ENCODE measurements at places on chromosomes 3 and 15.

- DNase-seq = peak; percentile 57
Observed at GRCh38 chr3:77931255-77932009, 891.5 kb downstream of the ROBO2 start.

- no peak for DNase-seq
Observed at GRCh38 chr3:178699810-178700209, 163.6 kb downstream of the KCNMB2 start.

- no peak for DNase-seq
Observed at GRCh38 chr15:51869060-51869421, 39.6 kb downstream of the TMOD3 start.

DNA sequence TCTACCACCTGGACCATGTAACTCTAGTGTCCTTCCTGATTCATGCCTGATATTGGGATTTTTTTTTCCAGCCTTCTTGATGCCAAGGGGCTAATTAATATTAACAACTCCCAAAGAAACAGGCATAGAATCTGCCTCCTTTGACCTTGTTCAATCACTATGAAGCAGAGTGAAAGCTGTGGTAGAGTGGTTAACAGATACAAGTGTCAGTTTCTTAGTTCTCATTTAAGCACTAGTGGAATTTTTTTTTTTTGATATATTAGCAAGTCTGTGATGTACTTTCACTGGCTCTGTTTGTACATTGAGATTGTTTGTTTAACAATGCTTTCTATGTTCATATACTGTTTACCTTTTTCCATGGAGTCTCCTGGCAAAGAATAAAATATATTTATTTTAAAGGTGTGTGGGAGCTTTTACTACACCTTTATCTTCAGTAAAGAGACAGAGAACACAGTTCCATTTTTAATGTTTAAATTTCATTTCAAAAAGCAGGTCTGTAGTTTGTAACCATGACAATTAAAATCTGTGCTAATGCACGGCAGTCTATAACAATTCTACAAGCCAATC is 67.1 kb downstream of the TOP2B start:
- no peak for DNase-seq

GRCh38 chr3:180239939-180240338 is 203.2 kb upstream of the PEX5L start:
- no peak for DNase-seq

DNA sequence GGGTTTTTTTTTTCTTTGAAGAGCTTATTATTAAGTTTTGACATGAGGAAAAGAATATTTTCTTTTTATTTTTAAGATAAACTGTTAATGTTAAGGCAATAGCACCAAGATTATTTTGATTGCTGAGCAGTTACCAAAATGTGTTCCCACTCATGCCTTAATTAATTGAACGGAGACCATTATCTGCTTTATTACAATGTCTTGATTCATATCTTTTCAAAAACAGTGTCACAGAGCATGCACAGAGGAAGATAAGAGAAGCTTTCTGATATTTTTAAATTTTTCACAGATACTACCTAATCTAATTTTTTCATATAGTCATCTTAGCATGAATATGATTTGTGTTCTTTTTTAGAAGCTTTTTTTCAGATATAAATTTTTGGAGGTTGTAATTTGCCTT is 106.7 kb upstream of the FEZF2 start:
- DNase-seq = no peak

DNA sequence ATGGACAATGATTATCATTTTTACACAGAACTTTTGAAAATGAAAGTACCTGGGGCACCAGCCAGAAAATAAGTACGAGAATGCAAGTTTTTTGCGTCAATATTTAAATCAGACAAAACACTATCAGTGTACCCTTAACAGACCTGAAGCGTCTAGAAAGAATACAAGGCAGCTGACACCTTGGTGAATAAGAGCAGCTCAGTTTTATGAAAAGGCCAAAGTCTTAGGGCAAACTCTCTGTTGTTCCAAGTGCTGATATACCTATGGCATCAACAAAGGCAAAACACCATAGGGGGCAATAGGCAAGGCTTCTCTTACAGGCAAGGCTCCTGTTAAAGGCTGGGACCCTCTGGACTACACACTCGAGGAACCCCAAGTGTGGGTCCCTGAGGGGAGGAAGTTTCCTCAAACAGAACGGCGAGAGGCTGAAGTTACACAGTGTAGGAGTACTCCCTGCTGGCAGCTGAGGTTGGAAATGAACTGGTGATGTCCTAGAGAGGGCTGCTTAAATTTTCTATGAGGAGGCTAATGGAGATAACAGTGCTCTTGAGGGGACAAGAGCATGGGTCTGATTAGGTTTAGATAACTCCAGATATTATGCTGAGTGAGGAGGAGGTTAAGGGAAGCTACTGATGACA is 291.0 kb downstream of the TIGIT start:
- DNase-seq = no peak

GRCh38 chr3:83868909-83869567 is 1089.8 kb upstream of the CADM2 start:
- no peak for DNase-seq

DNA sequence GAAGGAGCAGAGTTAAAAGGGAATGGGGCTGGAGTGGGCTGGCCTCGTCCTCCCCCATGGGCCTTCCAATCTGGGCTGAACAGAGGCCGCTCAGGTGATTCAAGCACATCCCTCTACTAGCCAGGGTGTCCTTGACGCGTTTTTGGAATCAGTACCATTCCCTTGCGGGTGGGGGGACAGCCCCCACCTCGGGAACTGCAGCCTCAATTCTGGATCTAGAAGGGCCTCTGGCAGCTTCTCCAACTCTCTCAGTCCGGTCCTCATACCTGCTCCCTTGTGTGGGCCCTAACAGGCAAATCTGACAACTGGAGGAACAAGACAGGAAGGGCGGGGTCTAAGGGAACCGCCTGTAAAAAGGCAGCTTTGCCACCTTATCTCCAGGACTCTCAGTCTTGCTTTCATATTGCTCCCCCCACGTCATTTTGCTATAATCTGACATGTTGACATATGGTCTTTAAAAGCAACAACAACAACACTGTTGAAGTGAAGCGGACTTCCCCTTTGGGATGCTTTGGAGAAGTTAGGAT is 802 bp upstream of the CHRNB4 start:
- no peak for DNase-seq

DNA sequence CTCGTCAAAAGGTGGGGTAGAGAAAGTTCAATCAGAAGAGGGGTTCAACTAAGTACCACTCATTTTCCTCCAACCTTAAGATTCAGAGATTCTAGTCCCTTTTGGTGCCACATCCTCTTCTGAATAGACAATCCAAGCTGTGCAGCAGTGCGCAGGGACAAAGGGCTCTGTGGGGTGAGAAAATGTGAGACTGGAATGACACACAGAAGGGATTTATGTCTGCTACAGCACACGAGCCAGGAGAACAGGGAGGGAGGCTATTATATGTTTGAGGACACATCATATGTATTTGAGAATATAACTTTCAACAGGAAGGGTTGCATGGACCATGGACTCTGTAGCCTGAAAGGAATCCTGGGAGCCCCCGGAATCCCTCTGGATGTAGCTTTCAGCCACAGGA is 33.0 kb downstream of the LSM3 start:
- DNase-seq = no peak

DNA sequence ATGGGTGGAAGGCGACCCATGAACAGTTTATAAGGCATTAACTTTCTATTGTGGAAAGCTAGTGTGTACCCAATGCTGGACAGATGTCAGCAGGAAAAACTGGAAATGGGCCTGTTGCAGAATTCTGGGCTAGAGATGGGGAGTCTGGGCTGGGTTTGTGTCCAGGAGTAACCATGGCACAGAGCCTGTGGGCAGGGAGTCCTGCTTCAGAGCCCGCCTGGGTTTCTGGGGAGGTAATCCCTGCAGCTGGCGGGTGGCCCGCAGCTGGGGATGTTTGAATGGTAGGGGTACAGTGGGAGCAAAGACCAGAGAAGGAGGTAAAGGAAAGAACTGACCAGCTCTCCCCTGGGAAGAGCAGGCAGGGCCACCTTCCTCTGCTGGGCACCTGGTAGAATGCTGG is 25.7 kb downstream of the ACAA1 start:
- no peak for DNase-seq

DNA sequence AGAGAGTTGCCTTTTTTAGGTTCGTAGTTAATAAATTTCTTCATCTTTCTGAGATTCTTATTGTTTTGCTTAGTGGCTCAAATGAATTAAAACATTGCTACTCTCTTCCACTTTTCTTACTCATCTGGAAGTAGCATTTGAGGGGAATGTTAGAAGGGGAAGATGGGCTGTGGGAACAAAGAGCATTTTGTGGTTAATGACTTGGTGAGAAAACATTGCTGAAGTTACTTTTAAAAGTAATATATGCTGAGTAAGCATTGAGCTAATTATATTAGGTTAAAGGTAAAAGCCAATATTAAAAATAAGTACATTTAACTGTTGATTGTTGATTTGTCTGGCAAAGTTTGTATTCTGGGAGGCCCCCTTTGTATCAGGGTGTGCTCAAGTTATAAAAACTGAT is 5.7 kb downstream of the MORF4L1 start:
- DNase-seq = no peak

DNA sequence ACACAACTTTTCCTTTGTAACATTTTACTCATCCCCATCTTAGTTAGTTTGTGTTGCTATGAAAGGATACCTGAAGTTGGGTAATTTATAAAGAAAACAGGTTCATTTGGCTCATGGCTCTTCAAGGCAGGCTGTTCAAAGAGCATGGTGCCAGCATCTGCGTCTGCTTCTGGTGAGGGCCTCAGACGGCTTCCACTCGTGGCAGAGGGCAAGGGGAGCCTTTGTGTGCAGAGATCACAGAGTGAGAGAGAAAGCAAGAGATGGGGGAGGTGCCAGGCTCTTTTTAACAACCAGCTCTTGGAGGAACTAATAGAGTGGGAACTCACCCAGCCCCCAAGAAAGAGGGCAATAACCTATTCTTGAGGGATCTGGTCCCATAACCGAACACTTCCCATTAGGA is 23.1 kb downstream of the PLA2G4F start:
- DNase-seq = no peak

GRCh38 chr3:153290268-153291015 is 128.4 kb downstream of the RAP2B start:
- no peak for DNase-seq

GRCh38 chr3:69658514-69659140 is 80.6 kb upstream of the MITF start:
- DNase-seq = no peak

DNA sequence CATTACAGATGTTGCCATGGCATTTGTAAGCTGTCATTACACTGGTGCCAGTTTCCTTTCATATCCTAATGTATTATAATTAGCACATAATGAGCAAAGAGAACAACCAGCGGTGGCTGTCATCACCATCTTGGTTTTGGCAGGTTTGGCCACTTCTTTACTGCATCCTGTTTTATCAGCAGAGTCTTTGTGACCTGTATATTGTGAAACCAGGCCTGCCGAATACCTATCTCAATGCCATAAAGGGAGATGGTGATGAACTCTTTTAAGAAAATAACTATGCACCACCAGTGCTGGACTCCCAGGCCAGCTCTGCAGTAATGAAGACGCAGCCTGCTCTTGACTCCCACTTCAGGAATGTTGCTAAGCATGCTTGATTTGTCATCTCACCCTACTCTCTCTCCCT is 458.1 kb upstream of the NR2F2 start:
- no peak for DNase-seq

DNA sequence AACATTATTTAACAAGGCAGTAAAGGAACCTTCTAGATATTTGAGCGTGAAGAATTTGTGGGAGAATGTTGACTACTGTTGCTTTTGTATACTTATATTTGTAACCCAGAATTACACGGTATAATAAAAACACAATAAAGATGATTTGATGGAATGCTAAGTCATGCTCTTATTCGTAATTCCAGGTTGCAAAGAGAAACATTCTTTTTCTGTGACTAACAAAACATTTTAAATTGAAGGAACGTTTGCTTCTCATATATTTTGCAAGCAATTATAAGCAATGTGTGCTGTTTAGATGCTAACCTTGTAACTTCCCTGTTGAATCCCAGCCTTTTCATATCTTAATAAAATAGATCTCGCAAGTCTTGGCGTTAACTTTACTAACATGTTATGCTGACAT is 124.4 kb upstream of the CGNL1 start:
- DNase-seq = no peak

GRCh38 chr3:148226246-148226645 is 471.5 kb upstream of the AGTR1 start:
- no peak for DNase-seq

DNA sequence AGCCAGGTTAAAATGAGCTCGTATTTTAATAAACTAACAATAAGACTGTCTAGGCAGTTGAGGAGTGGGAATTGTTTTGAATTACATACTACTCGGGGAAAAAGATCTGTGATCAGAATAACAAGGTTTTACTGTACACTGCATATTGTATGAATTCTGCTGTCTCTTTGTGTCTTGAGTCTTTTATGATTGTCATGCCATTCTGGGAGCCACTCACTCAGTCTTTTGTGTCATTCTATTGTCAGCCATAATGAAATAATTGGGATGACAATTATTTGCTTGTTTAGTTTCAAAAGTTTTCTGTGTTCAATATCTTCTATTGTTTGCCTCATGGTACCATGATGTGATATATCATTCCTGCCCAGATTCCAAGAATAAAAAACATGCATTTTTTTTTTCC is 339.6 kb upstream of the TBL1XR1 start:
- DNase-seq = no peak

GRCh38 chr3:127773752-127774395 is 48.4 kb downstream of the MGLL start:
- no peak for DNase-seq

- no peak for DNase-seq
Observed at GRCh38 chr15:59115047-59115446, 10.1 kb downstream of the CCNB2 start.

DNA sequence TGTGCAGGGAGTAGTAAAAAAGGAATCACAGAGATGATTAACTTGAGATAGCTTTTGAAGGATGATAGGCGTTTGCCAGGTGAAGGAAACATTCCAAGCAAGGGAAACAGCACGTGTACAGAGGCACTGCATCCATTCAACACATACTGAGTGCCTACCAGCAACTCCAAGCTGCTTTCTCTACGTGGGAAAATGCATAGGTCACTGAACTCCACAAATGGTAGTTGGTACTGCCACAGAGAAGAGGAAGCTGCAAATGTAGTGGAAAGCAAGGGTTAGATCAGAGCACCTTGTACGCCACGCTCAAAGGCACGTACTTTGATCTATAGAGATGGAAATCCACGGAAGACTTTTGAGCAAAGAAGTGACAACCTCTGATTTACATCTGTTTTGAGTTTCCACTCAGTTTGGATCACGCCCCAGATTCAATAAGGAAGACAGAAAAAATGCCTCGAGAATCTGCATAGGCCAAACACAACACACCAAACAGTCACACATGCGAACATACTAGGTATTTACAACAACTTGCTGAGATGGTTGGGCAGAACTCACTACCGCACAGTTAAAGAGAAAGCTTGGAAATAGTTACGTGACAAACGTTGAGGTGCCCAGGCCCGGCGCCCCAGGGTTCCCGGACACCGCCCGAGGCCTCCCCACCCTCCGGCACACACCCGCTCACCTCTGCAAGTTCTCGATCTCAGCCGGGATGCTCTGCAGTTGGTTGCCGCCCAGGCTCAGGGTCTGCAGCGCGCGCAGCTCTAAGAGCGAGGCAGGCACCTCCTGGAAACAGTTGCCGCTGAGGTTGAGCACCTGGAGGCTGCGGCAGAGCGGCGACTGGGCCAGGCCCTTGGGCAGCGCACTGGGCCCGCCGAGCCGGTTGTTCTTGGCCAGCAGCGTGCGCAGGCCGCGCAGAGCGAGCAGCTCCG is 826 bp downstream of the LRRC58 start:
- DNase-seq = no peak

GRCh38 chr3:123084738-123085237 is 18.0 kb downstream of the PDIA5 start:
- DNase-seq = no peak

Measured in NCI-H1930 (cell line).